Calu3 (cell line): ENCODE measurements at places on chromosomes 12 and 14.

DNA sequence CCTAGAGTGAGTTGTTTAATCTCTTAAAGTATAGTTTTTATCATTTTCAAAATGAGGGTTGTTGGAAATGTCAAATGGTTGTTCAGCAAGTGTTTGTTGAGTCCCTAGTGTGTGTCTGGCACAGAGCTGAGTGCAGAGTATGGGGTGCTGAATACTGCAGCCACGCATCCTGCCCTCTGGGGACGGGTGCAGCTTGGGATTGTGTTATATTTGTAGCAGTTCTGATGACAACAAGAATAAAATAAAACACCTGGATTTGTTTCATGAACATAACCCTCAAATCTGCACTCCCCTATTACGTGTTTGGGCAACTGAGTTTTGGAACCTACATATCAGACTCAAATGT is 127.9 kb downstream of the CACNA1C start:
- no peaks in the 10 kb centered on the region for H3K36me3 ChIP-seq
- no peak for DNase-seq
- H3K27ac ChIP-seq: no peak overlapping the region
- no peak overlapping the region for H3K4me3 ChIP-seq
- peaks cover 100% of the 10 kb centered on the region for H3K27me3 ChIP-seq
- H3K4me1 ChIP-seq: no peaks in the 10 kb centered on the region

DNA sequence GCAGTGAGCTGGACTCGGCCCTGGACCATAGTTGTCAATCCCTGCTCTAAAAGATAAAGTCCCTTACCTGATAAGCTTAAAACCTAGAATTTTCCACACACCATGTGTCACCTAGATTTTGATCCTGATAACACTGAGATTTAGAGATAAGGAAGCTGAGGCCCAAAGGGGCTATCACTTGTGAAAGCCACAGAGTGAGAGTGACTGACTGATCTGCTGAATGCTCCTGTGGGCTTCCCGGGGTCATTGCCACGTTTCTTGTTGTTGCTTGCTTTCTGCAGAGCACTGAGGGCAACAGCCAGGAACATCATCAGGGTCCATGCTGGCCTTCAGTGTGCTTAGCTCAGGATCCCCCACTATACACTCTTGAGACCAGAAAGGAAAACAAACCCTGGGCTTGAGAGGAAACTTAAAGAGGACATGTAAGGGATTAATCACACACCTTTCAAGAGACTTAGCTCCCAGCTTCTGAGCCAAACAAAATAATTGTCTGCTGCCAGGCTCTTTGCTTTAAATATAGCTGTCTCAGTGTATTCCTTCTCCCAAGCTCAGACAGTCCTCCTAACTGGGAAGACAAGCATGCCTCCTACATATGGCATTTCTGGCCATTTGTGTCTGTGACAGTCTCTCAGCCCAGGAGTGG is 82.6 kb upstream of the ARHGAP5 start:
- no peaks in the 10 kb centered on the region for H3K36me3 ChIP-seq
- no peak overlapping the region for H3K27ac ChIP-seq
- peaks cover 59% of the 10 kb centered on the region for H3K4me1 ChIP-seq
- no peak for DNase-seq
- H3K27me3 ChIP-seq: no peaks in the 10 kb centered on the region
- no peak overlapping the region for H3K4me3 ChIP-seq

DNA sequence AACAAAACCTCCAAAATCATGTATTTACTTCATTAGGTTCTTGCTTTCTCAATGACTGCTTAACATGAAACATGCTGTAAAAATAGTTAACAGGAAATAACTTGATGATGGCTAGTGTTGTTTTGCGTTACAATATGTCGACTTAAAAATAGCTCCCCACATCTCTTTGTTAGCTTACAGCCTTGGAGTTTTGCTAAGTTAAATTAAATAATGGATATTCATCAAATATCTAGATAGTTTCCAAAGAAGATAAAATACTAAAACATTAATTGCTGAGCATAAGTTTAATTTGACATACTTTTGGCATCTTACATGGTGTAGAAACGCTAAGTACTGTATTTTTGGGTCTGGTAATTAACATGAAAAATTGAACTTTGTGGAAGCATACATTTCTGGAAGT is 500.6 kb upstream of the NOVA1 start:
- H3K4me3 ChIP-seq: no peak overlapping the region
- H3K27me3 ChIP-seq: no peaks in the 10 kb centered on the region
- no peak for DNase-seq
- H3K36me3 ChIP-seq: no peaks in the 10 kb centered on the region
- H3K4me1 ChIP-seq: no peaks in the 10 kb centered on the region
- no peak overlapping the region for H3K27ac ChIP-seq

- no peaks in the 10 kb centered on the region for H3K27me3 ChIP-seq
- DNase-seq: no peak
- H3K36me3 ChIP-seq: no peaks in the 10 kb centered on the region
- H3K4me3 ChIP-seq: no peak overlapping the region
These were observed 4.5 kb downstream of the DCN start for GRCh38 chr12:91178139-91178561.

DNA sequence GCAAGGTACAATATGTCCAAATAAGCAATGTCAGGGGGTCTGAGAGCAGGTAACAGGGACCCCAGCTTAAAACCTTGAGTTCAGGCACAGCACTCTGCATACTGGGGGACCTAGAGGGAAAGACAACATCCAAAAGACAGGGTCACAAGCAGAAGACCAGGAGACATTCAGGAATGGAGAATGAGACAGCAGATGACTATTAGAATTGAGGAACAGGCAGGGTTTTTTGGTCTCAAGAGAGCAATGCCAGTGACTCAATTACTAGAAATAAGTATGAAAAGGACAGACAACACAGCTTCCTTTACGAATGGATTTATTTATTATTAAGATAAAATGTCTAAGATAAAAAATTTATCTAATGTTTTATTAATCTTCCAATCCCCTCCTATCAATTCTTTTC is 223.0 kb downstream of the PTPRO start:
- no peaks in the 10 kb centered on the region for H3K27me3 ChIP-seq
- H3K27ac ChIP-seq: no peak overlapping the region
- no peak for DNase-seq
- no peak overlapping the region for H3K4me3 ChIP-seq
- H3K4me1 ChIP-seq: no peaks in the 10 kb centered on the region

DNA sequence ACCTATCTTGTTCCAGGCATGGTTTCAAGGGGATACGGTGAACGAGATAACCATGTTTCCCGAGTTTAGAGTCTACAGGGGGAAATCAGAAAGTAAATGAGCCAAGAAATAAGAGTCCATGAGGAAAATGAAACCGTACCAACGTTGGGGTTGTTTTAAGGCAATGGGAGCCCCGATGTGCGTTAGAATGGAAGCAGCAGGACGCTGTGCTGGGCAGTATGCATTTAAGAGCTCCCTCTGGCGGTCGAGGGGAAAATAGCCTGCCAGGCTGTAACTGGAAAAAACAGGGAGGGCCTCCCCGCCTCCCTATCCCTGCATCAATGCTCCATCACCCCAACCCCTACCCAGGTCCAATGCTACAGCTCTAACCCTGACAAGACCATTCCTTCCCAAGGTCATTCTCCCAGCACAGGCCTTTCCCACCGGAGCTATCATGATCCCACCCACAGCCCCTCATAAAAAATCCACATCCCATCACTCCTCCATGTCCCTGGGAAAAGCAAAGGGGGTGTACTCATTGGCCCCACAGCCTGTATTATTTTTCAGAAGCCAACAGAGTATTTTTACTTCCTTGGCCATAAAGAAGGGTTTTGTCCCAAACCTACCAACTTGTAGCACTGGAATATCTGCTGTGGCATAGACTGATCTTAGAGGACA is 226.3 kb upstream of the NOS1 start:
- peaks cover 56% of the 10 kb centered on the region for H3K27me3 ChIP-seq
- H3K27ac ChIP-seq: no peak overlapping the region
- H3K4me1 ChIP-seq: no peaks in the 10 kb centered on the region
- no peaks in the 10 kb centered on the region for H3K36me3 ChIP-seq

GRCh38 chr14:42736408-42736807 is 1129.7 kb downstream of the LRFN5 start:
- no peak overlapping the region for H3K27ac ChIP-seq
- H3K36me3 ChIP-seq: no peaks in the 10 kb centered on the region
- H3K4me3 ChIP-seq: no peak overlapping the region

GRCh38 chr14:70320294-70320693 is 39.2 kb downstream of the COX16 start:
- no peak for DNase-seq
- H3K4me1 ChIP-seq: peaks cover 9% of the 10 kb centered on the region
- H3K27me3 ChIP-seq: no peaks in the 10 kb centered on the region

DNA sequence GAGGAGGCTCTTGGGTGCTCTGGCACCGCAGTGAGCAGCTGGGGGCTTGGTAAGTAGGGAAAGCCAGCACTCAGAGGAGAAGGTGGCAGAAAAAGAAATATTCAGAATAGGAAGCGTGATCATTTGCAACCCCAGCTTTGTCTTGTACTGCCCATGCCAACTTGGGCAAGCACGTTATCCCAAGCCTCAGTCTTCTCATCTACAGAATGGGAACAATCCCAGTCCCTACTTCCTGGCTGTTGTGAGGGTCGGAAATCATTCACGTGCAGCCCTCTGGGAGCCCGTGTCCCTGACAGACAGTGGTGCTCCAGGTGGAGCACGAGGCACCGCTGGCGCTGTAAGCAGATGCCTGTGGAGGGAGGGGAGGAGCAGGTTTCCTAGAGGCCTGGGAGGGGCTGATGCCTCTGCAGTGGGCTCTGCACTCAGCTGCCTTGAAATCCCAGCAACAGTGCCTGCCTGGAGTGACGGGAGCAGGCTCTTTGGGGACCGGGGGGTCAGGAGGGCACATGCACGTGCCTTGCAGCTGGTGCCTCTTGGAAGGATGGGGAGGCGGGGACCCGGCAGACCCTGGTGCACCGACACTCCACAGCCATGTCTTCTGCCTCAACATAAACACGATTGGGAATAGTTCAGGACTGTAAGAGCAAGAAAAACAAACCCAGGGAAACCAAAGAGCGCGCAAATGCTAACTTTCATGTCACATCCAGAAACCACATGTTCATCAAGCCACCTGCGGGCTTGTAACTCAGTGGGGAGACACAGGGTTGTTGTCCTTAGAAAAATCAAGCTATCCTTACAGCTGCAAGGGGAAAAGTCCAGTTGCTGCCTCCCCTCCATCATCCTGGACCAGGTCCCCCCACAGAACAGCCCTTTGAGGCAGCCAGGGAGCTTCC is 86.5 kb upstream of the DIO3 start:
- H3K4me3 ChIP-seq: peak overlapping the region; percentile 93
- no peak for DNase-seq
- H3K4me1 ChIP-seq: peaks cover 37% of the 10 kb centered on the region
- no peaks in the 10 kb centered on the region for H3K27me3 ChIP-seq
- peak overlapping the region; percentile 97 for H3K27ac ChIP-seq

DNA sequence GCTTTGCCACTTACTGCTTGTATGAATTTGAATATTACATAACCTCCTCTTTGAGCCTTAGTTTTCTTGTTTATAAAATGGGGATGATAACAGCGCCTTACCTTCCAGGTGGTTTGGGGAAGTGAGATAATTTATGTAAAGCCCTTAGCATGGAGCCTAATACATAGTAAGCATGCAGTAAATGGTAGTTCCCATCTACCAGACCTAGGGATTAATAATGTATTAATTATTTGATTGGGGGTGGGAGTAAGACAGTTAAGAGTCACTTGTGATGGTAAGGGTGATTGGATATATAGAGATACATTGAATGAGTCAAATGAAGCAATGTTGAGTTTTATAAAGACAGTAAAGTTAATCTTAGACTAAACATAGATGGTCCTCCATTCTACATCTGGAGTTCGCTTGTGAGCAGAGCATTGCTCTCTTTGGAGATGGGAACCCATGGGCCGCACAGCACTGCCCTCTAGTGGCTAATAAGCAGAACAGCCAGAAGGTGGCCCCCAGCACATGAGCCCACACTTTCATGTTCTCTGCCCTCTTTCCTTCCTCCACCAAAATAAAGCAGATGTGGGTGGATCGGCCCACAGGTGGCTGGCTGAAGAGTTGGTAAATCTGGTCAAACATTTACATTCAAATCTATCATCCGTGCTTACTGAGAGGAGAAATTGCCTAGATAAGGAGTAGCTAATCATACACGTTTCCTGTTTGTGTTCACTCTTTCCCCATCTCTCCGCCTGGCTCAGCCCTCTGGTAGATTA is 26.5 kb upstream of the TAMALIN start:
- H3K36me3 ChIP-seq: peaks cover 11% of the 10 kb centered on the region
- peak; percentile 56 for DNase-seq
- no peak overlapping the region for H3K4me3 ChIP-seq
- no peaks in the 10 kb centered on the region for H3K27me3 ChIP-seq
- no peak overlapping the region for H3K27ac ChIP-seq

- no peaks in the 10 kb centered on the region for H3K36me3 ChIP-seq
- H3K27ac ChIP-seq: no peak overlapping the region
- H3K27me3 ChIP-seq: peaks cover 26% of the 10 kb centered on the region
- no peaks in the 10 kb centered on the region for H3K4me1 ChIP-seq
- no peak overlapping the region for H3K4me3 ChIP-seq
- DNase-seq: no peak
These were observed 150.3 kb upstream of the PRKD1 start for GRCh38 chr14:30077946-30078345.

DNA sequence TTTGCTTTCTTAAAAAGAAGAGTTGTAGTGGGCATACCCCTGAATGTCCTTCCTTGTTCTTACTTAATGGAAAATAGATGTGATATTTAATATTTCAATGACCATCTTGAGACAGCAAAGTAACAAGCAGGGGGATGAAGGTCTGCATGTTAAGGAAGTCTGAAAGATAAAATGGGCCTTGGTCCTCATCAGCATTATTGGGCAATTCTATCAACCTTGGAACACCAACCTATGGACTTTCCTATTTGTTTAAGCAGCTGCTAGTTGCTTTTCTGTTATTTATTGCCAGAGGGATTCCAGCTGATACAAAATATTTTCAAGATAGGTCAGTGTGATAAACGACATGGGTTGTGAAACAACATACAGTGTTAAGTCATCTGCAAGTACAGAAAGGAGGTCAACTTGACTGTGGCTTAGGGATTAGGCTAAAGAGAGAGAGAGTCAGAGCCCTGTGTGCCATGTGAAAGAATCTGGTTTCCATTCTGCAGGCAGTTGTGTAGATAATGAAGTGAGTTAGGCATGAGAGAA is 16.4 kb upstream of the A2M start:
- no peak overlapping the region for H3K4me3 ChIP-seq
- H3K27ac ChIP-seq: no peak overlapping the region
- H3K4me1 ChIP-seq: no peaks in the 10 kb centered on the region
- no peaks in the 10 kb centered on the region for H3K27me3 ChIP-seq
- no peaks in the 10 kb centered on the region for H3K36me3 ChIP-seq

- H3K4me1 ChIP-seq: no peaks in the 10 kb centered on the region
- no peaks in the 10 kb centered on the region for H3K36me3 ChIP-seq
- DNase-seq: no peak
- no peak overlapping the region for H3K27ac ChIP-seq
- peaks cover 8% of the 10 kb centered on the region for H3K27me3 ChIP-seq
- H3K4me3 ChIP-seq: no peak overlapping the region
These were observed 48.3 kb upstream of the TMEM263 start for GRCh38 chr12:106907411-106907810.

DNA sequence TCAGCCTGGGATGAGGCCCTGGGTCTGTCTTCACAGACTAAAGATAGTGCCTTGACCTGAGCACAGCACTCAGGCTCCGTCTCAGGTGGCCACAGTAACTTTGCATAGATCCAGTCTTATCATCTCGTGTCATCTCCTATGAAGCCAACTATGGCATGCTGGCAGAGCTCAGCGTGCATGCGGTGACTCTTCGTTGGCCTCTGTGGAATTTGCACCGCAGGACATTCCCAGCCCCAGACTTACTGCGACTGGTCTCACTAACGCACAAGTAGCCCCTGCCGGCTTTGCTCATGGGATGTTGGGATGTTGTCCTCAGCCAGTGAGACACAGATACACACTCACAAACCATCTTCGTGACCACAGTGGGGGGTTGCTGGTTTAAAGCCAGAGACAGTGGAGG is 199.6 kb downstream of the CHST11 start:
- no peak overlapping the region for H3K4me3 ChIP-seq
- H3K27me3 ChIP-seq: peaks cover 96% of the 10 kb centered on the region
- no peaks in the 10 kb centered on the region for H3K36me3 ChIP-seq
- DNase-seq: no peak
